ENCODE measurements at places on chromosomes 2 and 18.

GRCh38 chr2:200337621-200338020 is 31.1 kb downstream of the SPATS2L start:
- no peak for DNase-seq

DNA sequence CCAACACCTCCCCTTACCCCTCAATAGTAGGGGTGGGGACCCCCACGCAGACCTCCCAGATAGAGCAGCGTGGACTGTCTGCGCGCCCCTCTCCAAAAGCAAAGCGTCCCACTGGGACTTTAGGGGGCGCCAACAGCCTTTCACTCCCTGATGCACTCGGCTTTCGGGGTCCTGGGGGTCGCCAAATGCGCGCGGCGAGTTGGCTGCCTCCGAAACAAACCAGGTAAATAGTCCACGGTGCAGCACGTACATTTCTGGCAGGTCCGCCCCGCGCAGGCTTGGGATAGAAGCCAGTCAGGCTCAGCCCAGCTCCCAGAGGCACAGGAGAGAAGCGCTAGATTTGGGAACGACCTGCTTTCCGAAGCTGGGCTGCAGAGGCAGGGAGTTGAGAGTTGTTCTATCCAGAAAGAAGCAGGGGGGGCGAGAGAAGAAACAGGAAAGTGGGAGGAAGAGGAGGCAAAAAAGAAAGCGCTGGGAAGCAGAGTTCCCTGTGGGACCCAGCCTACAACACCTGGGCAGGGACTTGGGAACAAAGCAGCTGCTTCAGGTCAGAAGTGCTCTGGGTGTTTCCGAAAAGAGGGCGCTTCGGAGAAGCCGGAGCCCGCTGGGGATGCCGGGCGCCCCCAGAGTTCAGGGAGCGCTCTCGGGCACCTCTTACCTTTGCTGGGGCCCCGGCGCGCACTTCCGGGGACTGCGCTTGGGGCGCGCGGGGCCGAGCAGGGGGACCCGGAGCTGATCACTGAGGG is 544 bp downstream of the EVA1A start:
- no peak for DNase-seq

- no peak for DNase-seq
These were observed 3.8 kb upstream of the EPC2 start for GRCh38 chr2:148640767-148641166.

DNA sequence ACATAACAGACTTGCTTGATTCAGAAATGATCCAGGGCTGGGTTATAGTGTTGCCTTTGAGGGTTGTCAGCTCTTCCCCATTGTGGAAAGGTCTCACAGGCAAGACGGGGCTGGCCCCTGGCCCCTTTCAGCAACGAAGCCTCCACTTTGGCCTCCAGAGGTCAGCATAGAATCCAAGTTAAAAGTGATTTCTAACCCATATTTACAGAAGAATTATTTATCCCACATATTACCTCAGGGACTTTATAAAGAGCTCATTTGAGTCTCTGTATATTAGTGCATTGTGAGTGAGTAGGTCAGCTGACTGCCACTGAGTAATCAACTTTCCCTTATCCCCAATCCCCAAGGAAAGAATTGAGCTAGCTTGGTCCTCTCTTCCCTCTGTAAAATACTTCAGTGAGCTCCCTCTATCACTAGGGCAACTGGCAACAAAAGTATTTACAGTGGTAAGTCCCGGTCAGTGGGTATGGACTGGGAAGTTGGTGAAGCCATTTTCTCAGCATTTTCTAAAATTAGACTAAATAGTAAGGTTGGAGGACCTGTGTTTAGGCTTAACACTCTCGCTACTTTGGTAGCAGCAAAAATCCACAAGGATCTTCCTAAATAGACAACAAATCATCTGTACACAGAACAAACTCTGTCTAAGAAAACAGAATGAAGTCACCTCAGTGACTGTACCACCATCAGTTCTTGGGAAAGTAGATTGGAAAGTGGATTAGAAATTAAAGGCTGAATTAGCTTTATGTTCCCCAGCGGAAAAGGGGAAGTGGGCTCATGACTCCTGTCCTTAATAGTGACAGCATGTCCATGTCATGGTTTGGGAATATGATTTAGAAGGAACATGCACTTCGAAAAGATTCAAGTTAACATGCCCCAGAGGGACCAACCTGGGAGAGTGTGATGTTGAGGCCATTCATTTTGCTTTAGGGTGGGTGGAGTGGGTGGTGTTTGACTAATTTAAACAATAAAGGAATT is 171.0 kb upstream of the SIX3 start:
- no peak for DNase-seq

DNA sequence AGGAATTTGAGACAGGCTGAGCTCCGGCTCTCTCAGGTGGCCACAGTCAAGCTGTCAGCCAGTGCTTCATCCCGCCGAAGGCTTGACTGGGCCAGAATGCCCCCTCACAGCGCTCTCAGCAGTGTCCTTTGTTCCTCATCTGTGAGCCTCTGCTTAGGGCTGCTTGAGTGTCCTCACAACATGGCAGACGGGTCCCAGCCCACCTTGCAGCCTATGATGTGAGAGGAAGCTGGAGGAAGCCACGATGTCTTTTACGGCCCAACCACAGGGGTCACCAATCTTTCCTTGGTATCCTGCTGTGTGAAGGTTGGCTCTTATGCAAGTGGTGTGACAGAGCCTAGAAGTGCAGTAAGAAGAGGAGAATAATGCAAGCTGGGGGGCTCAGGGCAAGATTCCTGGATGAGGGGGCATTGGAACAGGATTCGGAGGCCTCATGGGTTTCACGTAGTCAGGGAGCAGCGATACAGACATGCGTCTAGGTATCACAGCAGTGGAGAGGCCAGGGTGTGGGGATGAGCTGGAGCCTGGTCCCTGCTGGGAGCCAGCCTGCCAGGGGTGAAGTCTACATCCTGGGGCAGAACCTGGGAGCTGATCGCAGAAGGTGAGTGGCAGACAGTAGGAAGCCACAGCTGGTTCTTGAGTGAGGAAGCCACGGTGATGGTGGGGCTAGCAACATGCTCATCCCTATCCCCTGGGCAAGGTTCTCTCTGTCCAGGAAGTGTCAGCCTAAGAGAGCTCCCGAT is 234.1 kb downstream of the GLI2 start:
- DNase-seq, result no peak
